Activated CD4-positive, alpha-beta T cell treated with anti-CD3 and anti-CD28 coated beads, Interleukin-2, amount 50 U/mL, for 16 hours (primary cell): ENCODE measurements at places on chromosomes 2 and 18.

DNA sequence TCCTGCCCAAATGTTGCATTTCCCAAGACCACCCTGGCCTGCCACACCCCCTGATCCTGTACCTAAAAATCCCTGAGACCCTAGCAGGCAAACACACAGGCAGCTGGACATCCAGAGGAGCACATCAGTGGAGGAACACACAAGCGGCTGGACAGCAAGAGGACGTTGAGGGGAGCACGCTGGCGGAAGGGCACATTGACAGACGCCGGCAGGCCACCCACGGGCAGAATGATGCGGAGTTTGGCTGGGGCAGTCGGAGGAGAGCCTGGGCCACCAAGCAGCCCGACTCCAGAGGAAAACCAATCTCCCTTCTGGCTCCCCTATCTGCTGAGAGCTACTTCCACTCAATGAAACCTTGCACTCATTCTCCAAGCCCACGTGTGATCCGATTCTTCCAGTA lies 47.7 kb downstream of the EMX1 start:
- DNase-seq = no peak

- DNase-seq = no peak
These were observed 828.2 kb downstream of the RNF144A start for GRCh38 chr2:7745369-7745768.

DNA sequence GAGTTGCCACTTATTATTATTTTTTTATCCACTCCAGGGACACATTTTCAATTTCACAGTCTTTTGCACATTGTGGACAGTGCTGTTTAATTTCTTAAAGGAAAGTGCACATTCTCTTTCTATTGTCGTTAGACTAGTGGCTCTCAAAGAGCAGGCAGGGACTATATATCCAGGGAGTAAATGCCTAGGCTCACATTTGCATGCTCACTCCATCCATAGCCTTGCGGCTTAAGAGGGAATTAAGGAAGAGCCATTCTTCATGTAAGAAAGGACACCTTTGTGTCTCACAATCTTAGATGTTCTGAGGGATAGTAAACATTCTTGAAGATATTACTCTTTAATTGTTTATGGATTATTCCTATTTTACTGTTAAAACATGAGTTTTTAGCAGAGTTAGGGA lies 70.8 kb downstream of the FIGN start:
- DNase-seq = no peak

- peak; percentile 30 for DNase-seq
These were observed 68.0 kb downstream of the SERPINB8 start for GRCh38 chr18:64037812-64038414.

GRCh38 chr2:56034258-56034657 lies 110.7 kb upstream of the EFEMP1 start:
- no peak for DNase-seq

DNA sequence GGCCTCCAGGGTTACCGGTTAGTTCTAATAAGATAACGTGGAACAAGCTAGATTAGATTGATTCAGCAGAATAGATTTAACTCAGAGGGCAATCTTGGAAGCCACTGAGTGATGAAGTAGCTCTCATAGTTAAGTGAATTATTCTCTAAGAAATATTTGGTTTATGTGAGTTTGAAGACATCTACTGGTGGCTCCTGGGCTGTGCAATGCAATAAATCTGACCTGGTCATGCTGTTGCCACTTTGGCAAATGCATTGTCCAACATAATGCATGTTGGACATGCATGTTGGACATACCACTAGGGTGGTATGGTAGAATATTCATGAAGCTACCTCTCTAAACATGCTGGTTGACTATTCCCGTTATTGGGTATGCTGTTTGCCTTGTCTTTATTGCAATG lies 493.7 kb upstream of the VRK2 start:
- no peak for DNase-seq

- no peak for DNase-seq
These were observed 511.1 kb upstream of the ID2 start for GRCh38 chr2:8170552-8171327.

- DNase-seq = no peak
These were observed 3.0 kb downstream of the EXOC6B start for GRCh38 chr2:72822794-72823193.

- DNase-seq = peak; percentile 19
These were observed 19.5 kb upstream of the CFAP36 start for GRCh38 chr2:55500025-55500424.

DNA sequence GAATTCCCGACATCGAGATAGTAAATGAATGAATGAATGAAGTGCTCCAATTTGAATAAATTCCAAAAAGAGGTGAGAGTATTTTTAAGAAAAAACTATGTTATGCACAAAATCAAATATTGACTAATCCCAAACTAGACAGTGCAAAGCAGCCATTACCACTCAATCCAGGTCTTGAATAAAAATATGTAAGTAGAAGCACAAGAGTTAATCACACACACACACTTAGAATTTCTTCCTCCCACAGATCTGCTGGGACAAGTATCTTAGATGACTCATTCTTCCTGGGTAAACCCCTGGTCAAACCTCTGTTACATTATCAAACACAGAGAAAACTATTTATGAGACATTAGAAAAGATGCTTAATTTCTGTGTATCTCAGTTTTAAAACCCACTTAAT lies 102.0 kb downstream of the PLA2R1 start:
- peak; percentile 57 for DNase-seq

DNA sequence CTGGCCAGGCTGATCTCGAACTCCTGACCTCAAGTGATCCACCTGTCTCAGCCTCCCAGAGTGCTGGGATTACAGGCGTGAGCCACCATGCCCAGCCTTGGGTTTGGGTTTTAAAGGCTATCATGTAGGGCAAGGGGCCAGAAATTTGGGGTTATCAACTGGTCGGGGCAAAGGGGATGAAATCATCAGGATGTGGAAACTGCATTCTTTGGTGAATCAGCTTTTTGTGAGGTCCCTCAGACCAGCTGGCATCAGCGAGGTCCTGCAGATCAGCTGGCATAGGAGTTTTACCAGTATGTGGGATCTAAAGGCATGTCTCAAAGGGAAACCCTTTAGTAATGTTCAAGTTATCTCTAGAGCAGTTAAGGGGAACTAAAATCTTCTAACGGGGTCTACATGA lies 6.4 kb upstream of the GEMIN6 start:
- no peak for DNase-seq

DNA sequence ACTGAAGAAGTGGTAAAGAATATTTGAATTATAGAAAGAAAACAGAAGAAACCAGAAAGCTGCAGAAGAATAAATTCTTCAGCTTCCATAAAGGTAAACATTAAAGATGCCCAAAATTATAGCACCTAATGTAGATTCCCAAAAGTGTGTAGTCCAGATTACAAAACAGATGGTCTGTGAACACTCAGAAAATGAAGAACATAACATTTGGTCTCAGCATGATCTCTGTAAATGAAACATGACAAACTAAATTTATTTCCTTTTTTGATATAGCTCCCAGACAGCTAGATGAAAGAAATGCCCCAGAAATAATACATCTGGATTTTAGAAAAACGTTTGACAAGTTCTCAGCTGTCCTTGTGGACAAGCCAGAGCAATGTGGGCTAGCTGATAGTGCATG lies 794.2 kb upstream of the NXPH2 start:
- DNase-seq = no peak

DNA sequence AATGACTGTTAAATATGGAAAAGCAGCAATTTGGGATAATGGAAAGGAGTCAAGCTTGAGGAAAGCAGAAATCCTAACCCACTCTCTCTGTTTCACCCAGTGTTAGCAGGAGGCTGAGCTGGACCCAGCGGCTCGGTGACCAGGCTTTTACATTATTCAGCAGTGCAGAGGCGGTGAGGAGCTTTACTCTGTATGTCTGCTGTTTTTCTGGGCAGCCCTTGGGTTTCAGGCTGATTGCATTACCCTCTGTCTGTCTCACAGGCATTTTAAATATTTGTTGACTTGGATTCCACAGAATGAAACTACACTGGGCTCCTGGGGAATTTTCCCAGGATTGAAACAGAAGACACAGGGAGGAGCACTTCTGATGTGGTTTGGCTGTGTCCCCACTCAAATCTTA lies 368.0 kb downstream of the GALR1 start:
- DNase-seq = no peak

GRCh38 chr2:189648846-189649509 lies 12.3 kb upstream of the ASNSD1 start:
- no peak for DNase-seq

DNA sequence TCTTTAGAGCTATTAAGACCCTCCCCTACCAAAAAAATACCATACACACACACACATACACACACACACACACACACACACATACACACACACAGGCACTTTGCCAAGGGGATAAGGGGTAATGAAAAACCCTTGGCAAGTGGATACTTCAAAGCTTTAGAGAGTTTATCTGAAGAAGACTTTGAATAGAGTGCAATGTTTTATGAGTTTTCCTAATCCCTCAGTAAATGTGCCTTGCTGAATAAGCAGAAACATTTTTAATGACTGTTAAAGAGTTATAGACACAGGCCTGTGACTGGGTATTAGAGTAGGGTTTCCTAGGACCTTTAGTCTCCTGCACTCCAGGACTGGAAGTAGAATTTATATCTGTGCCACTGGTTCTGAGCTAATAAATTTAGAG lies 75.5 kb upstream of the CTAGE1 start:
- no peak for DNase-seq

DNA sequence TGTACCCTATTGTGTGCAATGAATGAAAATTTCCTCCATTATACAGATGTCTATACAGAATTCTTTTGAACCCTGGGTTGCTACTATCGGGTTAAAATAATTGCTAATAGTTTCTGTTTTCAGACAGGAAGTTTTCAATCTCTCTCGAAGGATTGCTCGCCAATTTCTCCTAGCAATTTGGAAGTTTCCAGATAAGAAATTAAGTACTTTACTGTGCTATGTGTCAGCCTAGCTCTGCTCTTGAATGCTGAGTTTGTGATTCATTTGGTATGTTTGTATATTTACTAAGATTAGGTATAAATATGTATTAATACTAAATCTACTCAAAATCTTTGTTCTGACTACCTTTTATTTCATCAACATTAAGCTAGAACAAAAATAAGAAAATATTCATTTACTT lies 74.6 kb upstream of the ARL5A start:
- DNase-seq = no peak

DNA sequence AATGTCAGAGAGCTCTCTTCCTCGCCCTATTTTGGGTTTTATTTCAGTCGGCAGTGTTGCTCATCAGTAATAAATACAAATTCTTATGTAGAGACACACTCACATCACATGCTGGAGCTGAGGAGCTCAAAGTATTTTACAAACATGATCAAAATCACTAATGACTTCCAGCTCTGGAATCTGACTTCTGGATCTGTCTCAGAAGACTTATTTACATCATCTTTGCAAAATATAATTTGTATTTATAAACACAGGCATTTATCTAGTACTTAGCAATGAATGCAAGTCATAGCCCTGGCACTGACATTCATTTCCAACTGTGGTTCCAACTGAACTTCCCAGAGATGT lies 327.1 kb downstream of the NCKAP5 start:
- no peak for DNase-seq

- DNase-seq = no peak
These were observed 41.4 kb upstream of the RNU4ATAC start for GRCh38 chr2:121489284-121489683.

GRCh38 chr2:1688161-1688560 lies 56.2 kb downstream of the PXDN start:
- DNase-seq = no peak

GRCh38 chr2:19580264-19580663 lies 221.8 kb upstream of the OSR1 start:
- DNase-seq = no peak

GRCh38 chr18:10559553-10560451 lies 34.0 kb downstream of the NAPG start:
- DNase-seq = no peak

DNA sequence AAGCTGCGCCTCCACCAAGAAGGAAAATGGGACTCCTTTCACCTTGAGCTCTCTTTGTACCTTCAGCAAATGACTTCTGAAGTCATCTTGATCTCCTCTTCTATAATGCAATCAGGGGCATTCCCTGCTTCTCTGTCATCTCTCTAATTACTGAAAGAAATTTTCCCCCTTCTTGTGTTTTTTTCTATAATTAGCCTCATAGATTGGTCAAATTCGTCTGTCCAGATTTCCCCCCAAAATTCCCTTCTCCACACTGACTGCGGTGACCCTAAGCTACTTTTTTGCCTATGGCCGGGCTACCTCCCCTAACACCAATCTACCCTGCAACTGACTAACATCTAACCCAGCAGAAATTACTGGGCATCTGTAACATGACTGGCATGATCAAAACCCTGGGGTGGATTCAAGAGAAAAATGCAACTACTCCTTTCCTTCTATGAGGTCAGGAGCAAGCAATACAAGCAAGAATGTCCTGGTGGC lies 168.6 kb downstream of the BCL2 start:
- DNase-seq = no peak

DNA sequence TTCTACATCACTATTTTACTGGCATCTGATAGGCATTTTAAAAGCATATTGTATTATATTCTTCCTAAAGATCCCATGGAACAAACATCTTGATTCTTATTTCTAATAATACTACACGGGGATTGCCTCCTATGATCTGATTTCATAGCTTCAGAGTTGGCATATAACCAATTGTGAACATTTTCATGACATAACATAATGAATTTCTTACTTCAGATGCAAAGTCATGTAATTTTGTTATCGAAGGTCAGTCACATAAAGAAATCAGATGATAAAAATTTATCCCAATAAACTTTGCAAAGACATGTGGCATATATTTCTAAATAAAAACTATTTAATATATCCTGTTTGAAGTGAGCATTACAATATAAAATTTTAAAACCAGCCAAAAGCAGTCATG lies 93.3 kb downstream of the COL5A2 start:
- no peak for DNase-seq

GRCh38 chr2:104871972-104872865 lies 18.3 kb downstream of the POU3F3 start:
- no peak for DNase-seq

DNA sequence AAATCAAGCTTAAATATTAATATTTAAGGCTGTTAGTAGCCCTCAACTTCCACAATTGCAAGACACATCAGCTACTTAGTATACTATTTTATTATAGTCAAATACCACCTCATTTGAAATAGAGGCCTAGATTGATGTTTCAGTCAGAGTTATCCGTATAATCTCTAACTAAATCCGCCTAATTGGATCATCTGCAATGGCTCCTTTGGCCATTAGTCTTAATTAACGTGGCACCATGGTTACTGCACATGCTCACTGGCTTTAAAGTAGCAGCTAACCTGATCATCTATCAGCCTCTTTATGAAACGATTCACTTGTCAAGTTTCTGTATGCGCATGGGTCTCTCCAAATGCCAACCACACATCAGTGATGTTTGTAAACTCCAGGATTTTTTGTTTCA lies 112.3 kb downstream of the COLEC12 start:
- DNase-seq = no peak

GRCh38 chr2:134079373-134079772 lies 174.5 kb upstream of the MGAT5 start:
- DNase-seq = no peak

DNA sequence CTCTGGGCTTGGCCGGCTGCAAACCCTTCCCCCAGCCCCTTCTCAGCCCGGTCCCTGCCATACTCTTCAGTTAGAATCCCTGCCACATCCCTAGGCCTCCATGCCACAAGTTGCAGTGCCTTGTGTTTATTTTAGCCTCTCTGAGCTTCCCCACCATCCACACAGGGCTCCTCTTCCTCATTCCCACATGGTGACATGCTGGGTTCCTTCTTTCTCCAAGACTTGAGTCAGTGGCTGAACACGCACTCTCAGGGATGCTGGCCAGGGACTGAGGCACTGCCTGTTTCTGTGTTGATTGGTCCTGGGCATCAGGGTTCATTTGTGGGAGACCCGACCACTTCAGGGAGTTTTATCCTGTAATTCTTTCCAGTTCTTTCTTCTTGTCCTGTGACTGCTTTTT lies 56.3 kb downstream of the KCNS3 start:
- DNase-seq = no peak

- no peak for DNase-seq
These were observed 58.8 kb upstream of the ANKRD44 start for GRCh38 chr2:197369228-197369932.
